Trophoblast cell (in vitro differentiated cells and primary cell): ENCODE measurements at places on chromosomes 4 and X.

DNA sequence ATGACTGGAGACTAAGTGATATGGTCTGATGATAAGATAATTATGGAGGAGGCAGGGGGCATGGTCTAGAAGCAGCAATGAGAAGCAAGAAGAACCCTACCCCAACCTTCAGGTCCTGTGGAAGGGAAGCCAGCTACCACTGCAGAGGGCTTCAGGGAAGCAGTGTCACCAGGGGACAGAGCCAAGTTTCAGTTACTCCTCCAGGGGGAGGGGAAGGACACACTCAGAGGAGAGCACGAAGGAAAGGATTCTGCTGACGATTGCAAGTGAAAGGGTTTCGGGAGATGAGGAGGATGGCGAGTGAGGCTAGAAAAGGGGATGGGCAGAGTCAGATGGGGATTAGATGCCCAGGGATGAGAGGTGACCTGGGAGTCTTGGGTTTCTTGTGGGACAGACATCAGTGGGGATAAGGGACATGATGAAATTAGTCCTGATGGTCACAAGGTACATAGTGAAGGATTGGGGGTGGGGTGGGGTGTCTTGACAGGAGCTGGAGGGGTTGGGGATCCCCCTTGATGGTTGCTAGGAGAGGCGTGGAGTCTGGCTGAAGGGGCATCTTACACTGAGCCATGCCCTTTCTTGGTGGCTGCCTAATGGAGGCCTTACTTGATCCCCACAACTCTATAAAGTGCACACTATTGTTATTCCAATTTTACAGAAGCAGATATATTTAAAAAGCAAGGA lies 45.4 kb downstream of the TIGD4 start:
- DNase-seq, result no peak

- no peak for DNase-seq
These were observed 599.6 kb upstream of the KLHL4 start for GRCh38 chrX:86917959-86918358.

DNA sequence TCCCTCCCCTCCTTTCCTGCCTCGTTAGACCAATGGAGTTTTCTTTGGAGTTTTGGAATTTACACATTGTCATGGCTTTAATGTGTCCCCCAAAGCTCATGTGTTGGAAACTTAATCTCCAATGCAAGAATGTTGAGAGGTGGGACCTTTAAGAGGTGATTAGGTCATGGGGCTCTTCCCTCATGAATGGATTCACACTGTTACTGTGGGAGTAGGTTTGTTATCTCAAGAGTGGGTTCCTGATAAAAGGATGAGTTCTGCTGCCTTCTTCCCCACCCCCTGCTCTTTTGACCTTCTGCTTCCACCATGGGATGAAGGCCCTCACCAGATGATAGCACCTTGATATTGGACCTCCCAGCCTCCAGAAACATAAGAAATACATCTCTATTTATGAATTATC lies 16.8 kb downstream of the MORF4L2 start:
- no peak for DNase-seq

DNA sequence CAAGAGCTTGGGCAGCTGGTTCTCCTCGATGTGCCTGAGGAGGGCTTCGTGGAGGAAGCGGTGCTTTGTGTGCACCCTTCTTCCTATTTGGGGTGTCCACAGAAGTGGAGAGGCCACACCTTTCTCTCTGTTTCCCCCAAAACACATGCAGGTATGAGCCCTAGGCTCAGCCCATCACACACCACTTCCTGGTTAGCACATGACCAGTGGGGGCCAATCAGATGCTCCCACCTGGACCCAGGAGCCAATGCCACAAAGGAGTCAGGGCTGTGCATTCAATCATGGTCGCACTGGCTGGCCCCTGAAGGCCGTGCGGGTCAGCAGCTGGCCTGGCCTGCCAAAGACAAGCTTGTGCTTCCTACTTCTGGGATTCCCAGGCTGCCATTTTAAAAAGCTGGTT lies 51.4 kb downstream of the PPP2R2C start:
- no peak for DNase-seq

DNA sequence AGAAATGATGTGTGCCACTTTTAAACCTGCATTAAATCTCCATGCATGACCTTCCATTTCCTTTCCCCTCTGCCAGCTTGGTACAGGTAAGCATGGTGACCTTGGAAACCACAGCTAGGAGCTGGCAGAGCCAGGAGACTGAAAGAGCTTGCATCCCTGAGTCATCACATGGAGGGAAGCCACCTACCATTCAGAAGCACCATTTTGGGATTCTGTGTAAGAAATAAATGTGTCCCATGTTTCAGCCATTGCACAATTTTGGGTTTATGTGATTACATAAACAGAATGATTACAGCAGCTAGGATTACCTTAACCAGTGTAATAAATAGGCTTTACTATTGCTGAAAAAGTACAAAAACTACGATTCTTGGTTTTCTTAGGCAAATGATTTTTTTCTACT lies 17.3 kb upstream of the CCDC149 start:
- no peak for DNase-seq

GRCh38 chrX:121858867-121859647 lies 811.6 kb downstream of the GLUD2 start:
- no peak for DNase-seq

DNA sequence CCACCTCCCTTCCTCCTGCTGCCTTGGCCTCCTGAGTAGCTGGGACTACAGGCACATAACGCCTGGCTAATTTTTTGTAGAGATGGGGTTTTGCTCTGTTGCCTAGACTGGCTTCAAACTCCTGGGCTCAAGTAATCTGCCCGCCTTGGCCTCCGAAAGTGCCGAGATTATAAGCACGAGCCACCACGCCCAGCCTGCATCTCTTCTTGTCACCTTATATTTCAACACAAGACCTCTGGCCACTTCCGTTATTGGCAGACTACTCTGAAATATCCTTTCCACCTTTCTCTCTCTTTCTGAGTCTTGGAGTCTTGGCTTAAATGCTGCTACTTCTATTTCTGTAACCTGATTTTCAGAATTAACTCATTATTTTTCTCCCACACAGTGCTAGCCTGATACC lies 5.6 kb downstream of the KIAA0232 start:
- no peak for DNase-seq

- DNase-seq, result no peak
These were observed 165.5 kb upstream of the SLIT2 start for GRCh38 chr4:20086067-20086798.

- no peak for DNase-seq
These were observed 34.4 kb upstream of the CENPU start for GRCh38 chr4:184768296-184768695.

DNA sequence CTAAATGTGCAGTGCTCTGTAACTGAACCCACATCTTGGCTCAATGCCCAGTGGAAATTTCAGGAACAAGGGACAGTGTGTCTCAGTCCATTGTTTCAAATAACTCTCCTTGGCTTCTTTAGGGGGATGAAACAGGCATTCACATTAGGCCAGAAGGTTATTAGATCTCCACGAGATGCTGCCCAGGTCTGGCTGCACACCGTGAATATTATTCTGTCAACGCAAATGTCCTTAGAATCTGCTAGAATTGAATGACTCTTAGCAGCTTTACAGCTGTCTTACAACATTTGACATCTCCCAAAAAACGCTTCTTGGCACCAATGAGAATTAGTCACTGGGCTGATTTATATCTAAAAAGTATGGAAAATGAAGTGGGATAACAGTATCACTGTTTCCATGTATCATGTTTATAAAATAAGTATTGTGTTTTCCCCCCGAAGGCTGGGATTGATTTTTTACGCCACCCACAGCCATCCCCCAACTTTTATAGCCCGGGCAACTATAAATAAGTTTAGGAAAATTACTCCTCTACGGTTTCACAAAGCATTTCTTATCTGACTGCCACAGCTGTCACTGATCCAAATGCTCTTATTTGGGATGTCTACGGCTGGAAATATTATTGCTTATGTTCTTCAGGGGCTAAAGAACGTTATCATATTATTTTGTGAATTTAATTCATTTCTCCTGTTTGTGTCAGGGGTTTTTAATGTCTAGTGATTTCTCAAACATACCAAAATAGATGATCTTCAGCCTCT lies 559.7 kb upstream of the FAT1 start:
- no peak for DNase-seq

- DNase-seq, result no peak
These were observed 259.7 kb downstream of the DCHS2 start for GRCh38 chr4:154231806-154232478.

DNA sequence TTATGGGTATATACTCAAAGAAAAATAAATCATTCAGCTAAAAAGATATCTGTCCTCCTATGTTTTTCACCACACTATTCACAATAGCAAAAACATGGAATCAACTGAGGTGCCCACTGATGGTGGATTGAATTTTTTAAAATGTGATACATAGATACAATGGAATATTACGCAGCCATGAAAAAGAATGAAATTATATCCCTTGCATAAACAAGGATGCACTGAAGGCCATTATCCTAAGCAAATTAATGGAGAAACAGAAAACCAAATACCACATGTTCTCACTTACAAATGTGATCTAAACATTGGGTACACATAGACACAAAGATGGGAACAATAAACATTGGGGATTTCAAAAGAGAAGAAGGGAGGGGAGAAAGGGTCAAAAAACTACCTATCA lies 964.2 kb upstream of the IGFBP7 start:
- DNase-seq, result no peak

GRCh38 chrX:147735364-147735763 lies 176.4 kb upstream of the FMR1 start:
- no peak for DNase-seq

GRCh38 chr4:151029537-151029936 lies 14.5 kb upstream of the LRBA start:
- DNase-seq, result no peak

DNA sequence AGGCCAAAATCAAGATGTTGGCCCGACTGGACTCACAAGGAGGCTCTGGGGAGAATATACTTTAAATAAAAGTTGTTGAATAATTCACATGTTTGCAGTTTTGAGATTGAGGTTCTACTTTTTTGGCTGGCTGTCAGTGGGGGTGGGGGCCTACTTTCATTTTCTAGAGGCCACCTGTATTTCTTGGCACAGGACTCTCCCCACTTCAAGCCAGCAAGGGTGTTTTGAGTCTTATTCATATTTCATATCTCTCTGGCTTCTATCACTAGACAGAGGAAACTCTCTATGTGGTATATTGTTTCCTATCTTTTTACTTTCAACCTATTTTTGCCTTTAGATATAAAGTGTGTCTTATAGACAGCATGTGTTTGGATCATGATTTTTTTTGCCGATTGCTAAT lies 266.4 kb downstream of the PRR32 start:
- no peak for DNase-seq

- no peak for DNase-seq
These were observed 115.1 kb downstream of the KLHL8 start for GRCh38 chr4:87105101-87105845.

- peak; percentile 62 for DNase-seq
These were observed 91.0 kb upstream of the TRIM2 start for GRCh38 chr4:153113061-153113837.

GRCh38 chrX:134801267-134801666 lies 143.0 kb upstream of the PLAC1 start:
- no peak for DNase-seq

- DNase-seq, result no peak
These were observed 5.2 kb downstream of the NHS start for GRCh38 chrX:17380221-17380620.

DNA sequence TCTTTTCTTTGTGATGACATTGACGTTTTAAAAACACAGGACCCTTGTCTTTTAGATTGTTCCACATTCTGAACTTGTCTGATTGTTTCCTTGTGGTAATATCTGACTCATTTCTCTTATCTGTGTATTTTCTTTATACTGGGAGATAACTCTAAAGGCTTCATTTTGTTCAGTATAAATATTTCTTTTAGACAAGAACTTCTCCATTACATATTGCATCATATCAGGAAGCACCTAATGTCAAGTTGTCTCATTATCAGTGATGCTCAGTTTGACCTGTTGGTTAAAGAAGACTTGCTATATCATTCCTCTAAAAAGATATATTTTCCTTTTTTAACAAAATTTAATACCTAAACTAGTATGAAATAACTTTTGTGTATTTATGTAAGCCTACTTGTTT lies 152.3 kb upstream of the BMP3 start:
- DNase-seq, result no peak

DNA sequence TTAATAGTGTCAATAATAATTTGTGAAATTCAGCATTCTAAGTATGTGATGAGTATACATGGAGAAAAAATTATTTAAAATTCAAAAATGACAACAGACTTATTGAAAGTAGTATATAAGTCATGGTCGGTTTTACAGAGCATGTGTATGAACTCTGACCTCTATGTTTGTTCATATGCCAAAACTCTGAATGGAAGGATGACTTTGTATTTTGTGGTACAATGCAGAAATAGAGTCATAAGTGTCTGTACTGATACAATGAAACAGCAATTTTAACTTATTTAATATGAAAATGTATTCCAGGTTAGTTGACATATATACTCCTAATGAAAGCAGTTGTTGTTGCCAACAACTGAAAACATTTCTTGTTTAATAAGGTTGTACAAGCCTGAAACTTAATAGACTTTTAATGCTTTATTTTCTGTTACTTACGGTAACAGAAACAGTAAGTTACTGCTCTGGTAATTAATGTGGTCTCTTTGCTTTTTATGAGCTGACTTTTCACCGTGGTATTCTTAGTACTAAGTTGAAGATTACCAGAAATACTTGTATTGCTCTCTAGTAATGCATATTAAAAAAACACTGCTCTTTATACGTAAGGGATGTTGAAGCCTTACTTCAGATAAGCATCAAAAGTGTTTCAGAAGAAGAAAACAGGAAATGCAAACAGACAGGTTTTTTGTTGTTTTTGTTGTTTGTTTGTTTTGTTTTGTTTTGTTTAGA lies 1.9 kb downstream of the UBE2K start:
- DNase-seq, result peak; percentile 50

- DNase-seq, result peak; percentile 16
These were observed 76.9 kb upstream of the SCOC start for GRCh38 chr4:140296335-140297220.

- DNase-seq, result no peak
These were observed 13.8 kb downstream of the MAD2L1 start for GRCh38 chr4:120052856-120053255.

DNA sequence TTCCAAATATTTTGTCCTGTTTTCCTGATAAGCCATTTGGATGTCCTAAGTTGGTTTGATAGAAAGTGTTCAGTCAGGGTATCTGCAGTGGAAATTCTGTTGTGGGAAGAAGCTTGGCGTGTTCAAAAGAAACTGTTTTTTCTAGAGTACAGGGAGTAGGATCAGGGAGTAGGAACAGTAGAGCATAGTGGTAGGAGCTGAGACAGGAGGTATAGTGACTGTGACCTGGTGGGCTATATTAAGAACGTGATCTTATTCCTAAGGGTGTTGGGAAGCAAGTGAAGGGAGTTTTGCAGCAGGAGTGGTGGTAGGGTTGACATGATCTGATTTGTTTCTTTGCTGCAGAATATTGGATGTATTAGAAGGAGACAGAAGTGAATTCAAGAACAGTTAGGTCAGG lies 348.2 kb downstream of the BMPR1B start:
- no peak for DNase-seq

DNA sequence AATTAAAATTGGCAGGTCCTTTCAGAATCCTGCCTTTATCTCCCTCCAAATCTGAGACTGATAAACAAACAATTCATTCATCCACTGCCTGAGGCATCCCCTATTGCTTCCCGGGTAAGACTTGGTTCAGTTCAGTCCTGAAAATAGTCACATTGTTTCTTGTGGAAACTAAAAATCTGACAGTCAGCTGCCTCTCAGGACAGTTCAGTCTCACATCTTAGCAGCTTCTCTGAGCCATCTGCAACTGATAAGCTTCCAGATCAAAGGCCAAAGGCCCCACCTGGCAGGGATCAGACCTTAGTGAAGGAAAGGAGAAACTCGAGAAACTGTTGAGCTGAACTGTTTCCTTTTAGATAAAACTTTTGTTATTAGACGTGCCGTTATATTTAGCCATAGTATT lies 264.5 kb downstream of the IL15 start:
- DNase-seq, result no peak
